ENCODE measurements at places on chromosomes 4 and X.

- no peak for DNase-seq
Observed at GRCh38 chr4:83783215-83783614, 247.3 kb downstream of the GPAT3 start.

DNA sequence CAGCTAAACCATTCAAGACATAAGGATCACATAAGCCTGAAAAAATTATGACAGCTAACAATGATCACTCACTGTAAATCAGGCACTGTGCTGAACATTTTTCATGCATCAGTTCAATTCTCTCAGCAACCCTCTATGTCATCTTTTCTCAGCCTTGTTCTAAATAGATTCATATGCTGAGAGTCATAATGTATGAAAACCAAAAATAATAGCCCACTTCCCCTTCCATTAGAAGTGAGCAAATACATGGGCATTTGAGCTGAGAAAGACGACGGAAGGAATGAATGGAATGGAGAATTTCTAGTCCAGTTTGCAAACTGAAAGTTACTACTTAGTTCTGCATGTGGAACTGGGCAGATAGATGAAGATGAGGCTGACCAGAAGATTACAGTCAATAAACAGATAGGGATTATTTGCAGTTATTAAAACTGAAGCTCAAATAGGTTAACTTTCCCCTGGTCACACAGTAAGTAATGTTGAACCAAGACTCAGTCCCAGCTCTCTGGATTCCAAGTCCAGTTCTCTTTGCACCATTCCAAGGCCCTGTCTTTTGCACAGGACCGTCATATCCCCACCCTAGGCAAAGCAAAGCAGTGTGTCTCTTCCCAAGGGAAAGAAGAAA, 1.6 kb upstream of the SH3RF1 start:
- peak; percentile 39 for DNase-seq

DNA sequence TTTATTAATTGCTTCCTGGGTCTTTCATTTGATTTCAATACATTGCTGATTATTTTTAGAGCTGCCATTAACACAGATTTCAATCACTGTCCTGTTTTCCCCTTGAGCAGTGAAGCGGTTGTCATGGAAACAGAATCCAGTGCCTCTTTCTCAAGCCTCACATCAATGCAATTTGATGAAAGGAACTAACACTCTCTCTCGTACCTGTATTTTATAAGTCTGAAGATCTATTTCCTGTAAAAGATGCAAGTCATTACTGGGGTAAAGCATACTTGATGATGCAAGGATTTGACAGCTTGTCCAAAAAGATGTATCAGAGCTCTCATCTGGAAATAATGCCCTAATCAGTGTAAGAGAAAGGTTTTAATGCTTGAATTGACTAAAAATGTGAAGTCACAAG, 17.9 kb upstream of the GASK1B start:
- no peak for DNase-seq

DNA sequence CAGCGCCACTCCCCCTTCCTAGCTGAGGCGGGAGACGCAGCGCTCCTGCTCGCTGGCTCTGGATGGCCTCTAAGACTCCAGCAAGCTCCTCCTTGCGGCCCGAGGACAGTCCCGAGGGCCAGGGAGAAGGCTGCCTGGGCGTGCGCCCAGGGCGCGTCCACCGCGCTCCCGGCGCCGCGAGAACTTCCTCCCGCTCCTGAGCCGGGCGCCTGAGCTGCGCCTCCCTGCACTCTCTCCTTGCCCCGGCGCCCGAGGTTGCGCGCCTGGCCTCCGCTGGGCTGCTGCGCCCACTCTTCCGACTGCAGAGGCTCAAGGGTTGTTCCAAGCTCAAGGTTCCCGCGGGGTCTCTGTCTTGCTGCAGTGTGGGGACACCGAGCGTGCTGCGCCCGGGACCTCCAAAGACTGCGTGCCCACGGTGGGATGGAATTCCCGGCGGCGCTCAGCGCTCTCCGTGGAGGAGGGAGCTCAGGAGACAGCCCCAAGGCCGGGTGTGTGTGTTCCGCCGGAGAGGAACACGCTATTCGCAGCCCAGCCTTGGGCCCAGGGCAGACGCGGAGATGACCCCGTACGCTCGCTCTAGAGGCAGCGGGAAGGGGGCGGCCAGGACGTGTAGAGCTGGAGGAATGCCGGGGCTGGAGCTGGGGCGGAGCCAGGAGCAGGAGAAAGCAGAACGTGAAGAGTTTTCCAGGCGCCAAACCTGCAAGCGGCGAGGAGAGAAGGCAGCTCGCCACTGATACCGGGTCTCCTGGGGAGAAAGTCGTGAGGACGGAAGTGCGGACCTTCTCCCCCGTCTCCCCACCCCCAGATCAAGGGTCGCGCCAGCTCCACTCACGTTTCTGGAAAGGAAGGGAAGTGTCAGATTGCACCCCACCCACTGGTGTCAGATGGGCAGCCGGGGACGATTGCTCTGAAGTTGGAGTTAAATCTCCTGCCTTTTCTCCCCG, at the start of gene ARHGAP6:
TSS of gene ARHGAP6 (minus strand) at position 753 of the 944 bp plus-strand sequence. CDS start 1,092 bp downstream, outside the sequence.
- no peak for DNase-seq

DNA sequence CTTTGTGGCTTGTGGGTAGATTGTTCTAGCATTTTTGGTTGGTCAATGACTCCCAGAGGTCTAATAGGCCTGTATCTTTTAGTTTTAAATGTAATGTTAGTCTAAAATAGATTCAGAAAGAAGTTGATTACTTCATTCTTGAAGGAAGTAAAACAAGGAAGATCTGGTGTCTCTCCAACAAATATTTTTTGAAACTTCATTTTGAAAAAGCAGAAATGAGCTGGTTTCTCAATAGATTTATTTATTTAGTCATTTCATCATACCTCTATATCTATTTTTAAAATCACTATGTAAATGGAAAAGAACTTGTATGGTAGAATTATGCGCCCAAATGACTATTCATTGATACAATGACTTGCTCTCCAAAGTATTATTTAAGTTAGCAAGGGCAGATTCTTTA, 7.2 kb downstream of the HTR2C start:
- DNase-seq = no peak

- no peak for DNase-seq
Observed at GRCh38 chr4:153639833-153640802, 44.0 kb upstream of the TLR2 start.

- DNase-seq = peak; percentile 62
Observed at GRCh38 chr4:73446336-73446938, 10.4 kb downstream of the AFP start.
